T-helper 2 cell treated with Interferon-gamma antibody and Interleukin-4, amounts not matched to agents 5 μg/mL and 100 μg/mL, for 36 hours (primary cell): ENCODE measurements at places on chromosomes 6 and 20.
A peak's percentile ranks its signal among the peaks of the same experiment; 100 is the strongest.

GRCh38 chr20:47080365-47080764 lies 185.7 kb downstream of the EYA2 start:
- no peak for DNase-seq
- H3K36me3 ChIP-seq: no peaks in the 10 kb centered on the region
- H3K27me3 ChIP-seq: no peaks in the 10 kb centered on the region
- H3K4me1 ChIP-seq: no peaks in the 10 kb centered on the region

DNA sequence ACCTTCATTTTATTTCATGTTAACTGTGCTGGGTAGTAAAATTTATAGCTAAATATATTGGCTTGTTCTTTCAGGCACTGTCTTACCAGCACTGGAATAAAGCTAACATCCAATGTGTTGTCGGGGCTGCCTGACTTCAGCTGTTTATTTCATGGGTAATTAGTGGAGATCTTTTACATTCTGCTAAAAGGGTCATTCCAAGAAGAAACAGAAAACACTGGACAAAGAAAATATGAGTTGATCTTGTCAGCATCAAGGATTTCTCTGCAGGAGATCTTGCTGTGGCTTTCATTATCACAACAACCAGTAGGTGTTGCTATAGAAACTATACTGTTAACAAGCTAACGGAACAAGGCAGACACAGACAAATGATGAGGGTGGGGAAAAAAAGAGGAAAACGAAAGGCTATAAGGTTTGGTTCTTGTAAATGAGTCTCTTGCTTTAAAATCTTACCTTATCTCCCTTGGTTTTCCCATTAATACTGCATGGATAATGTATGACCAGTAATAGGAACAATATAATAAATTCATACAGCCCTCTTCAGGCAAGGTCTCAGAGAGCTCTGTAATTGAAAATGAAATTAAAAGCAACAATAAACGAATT lies 206.8 kb downstream of the SIM1 start:
- DNase-seq: no peak
- H3K27me3 ChIP-seq: peaks cover 2% of the 10 kb centered on the region
- H3K4me1 ChIP-seq: peaks cover 17% of the 10 kb centered on the region
- peak overlapping the region; percentile 53 for H3K27ac ChIP-seq
- H3K4me3 ChIP-seq: peak overlapping the region; percentile 64

DNA sequence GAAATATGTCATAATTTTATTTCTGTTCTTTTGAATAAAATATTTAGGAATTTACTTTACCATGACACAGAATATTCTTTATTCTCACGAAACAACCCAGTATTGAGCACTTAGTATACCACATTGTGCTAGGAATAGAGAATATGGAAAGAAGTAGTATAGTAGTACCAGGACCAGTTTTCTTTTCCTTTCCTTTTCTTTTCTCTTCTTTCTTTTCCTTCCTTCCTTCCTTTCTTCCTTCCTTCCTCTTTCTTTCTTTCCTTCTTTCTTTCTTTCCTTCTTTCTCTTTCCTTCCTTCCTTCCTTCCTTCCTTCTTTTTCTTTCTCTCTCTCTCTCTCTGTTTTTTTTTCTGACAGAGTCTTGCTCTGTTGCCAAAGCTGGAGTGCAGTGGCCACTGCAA lies 7.5 kb upstream of the PLCB4 start:
- no peak overlapping the region for H3K4me3 ChIP-seq
- DNase-seq: no peak
- H3K4me1 ChIP-seq: no peaks in the 10 kb centered on the region
- no peaks in the 10 kb centered on the region for H3K27me3 ChIP-seq

DNA sequence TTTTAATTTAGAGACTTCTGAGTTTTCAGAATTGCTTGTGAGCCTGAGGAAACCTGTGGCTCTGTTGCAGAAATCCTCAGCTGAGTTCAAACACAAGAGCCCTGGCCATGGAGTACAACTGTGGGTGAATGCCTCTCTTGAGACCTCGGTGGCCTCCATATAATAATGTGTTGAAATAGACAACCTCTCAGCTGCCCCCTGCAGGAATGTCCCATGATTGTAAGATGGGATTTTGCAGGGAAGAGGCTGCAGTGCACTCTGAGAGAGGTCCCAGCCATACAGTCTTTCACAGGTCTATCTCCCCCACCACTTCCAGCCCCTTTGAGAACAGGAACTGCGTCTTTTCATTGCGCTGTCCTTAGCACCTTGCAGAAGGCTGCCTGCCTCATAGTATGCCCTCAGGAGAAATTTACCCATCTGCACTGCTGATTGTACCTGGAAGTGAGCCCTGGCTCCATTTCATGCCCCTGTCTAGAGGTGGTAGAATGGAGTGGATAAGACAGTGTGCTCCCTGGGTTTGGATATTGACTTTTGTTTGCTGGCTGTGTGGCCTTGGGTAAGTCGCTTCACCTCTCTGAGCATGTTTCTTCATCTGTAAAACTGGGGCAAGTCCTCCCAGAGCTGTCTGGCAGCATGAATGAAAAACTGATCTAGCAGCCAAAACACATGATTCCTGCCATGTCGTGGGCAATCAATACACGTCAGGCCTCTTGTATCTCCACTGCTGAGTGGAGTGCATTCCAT lies 16.8 kb upstream of the CDH22 start:
- DNase-seq: no peak
- H3K36me3 ChIP-seq: no peaks in the 10 kb centered on the region
- peaks cover 2% of the 10 kb centered on the region for H3K27me3 ChIP-seq
- H3K27ac ChIP-seq: no peak overlapping the region
- H3K4me1 ChIP-seq: no peaks in the 10 kb centered on the region
- no peak overlapping the region for H3K4me3 ChIP-seq

GRCh38 chr6:70409216-70409615 lies 4.1 kb upstream of the FAM135A start:
- H3K4me3 ChIP-seq: no peak overlapping the region
- no peak for DNase-seq
- H3K36me3 ChIP-seq: peaks cover 1% of the 10 kb centered on the region
- no peak overlapping the region for H3K27ac ChIP-seq
- peaks cover 11% of the 10 kb centered on the region for H3K4me1 ChIP-seq

DNA sequence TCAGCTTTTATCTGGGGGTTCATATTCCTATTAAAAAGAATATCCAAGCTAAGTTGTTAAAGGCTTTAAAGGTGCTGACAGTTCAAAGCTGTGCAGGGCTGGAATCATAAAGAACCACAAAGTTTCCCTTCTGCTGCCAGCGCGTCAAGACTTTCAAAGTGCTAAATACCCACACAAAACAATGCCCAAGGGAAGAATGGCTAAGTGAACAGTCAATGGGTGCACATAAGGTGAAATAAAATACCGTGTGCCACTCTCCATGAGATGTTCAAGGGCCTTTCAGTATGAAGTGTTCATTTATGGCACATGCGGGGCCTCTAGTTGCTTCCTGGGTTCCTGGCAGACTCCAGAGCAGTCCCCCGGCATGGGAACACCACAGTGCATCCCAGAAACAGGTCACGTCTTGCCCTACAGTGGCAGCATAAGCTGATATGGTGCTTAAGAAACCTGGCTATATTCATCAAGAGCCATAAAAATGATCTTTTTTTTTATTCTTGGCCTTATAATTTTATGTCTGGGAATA lies 14.1 kb downstream of the TXNDC5 start:
- H3K27ac ChIP-seq: no peak overlapping the region
- H3K27me3 ChIP-seq: no peaks in the 10 kb centered on the region
- no peak for DNase-seq
- H3K4me1 ChIP-seq: peaks cover 2% of the 10 kb centered on the region

GRCh38 chr6:307065-307814 lies 15.0 kb downstream of the DUSP22 start:
- peaks cover 20% of the 10 kb centered on the region for H3K36me3 ChIP-seq
- peaks cover 6% of the 10 kb centered on the region for H3K4me1 ChIP-seq
- H3K4me3 ChIP-seq: no peak overlapping the region

- H3K36me3 ChIP-seq: peaks cover 32% of the 10 kb centered on the region
- peaks cover 34% of the 10 kb centered on the region for H3K4me1 ChIP-seq
- H3K4me3 ChIP-seq: no peak overlapping the region
- no peak overlapping the region for H3K27ac ChIP-seq
- no peak for DNase-seq
These were observed 17.8 kb downstream of the RARS2 start for GRCh38 chr6:87572021-87572420.

DNA sequence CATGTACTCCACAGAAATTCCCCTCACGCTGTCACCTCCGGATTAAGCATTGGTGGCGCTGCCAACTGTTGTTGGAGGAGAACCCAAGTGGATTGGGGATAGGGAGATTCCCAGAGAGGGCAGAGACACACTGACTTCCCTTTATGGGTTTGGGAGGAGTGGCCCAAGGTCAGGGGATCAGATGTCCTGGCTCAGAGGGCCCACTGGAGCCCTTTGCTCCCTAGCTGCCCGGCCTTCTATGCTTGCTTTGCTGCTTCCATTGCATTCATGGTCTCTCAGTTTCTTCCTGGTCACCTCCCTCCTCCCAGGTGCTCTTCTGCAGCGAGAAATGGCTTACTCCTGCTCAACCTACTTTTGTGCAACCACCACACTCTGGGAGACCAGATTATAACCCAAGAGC lies 14.3 kb downstream of the CUL9 start:
- peaks cover 16% of the 10 kb centered on the region for H3K36me3 ChIP-seq
- no peak overlapping the region for H3K27ac ChIP-seq
- H3K4me3 ChIP-seq: no peak overlapping the region

GRCh38 chr6:119894811-119895210 lies 545.2 kb upstream of the MAN1A1 start:
- H3K27me3 ChIP-seq: no peaks in the 10 kb centered on the region
- no peak overlapping the region for H3K4me3 ChIP-seq
- no peaks in the 10 kb centered on the region for H3K4me1 ChIP-seq
- H3K27ac ChIP-seq: no peak overlapping the region
- no peak for DNase-seq

- H3K4me3 ChIP-seq: no peak overlapping the region
- H3K36me3 ChIP-seq: no peaks in the 10 kb centered on the region
- H3K27ac ChIP-seq: no peak overlapping the region
- no peaks in the 10 kb centered on the region for H3K4me1 ChIP-seq
- DNase-seq: no peak
These were observed 277.5 kb upstream of the MAN1A1 start for GRCh38 chr6:119626884-119627619.

DNA sequence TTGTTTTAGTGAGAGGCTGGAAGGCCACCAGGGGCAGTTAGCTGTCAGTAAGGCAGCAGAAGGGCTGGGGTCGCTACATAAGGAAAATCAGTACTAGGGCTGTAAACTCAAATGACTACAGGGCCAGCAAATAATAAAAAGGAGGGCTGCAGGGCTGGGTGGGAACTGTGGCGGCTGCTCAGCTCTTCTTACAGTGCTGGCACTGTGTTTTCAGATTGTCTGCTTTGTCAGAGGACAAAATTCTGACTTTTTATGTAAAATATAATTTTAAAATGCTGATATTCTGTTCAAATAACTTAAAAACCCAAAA lies 23.2 kb downstream of the HLA-A start:
- H3K27ac ChIP-seq: peak overlapping the region; percentile 96
- H3K4me1 ChIP-seq: peaks cover 37% of the 10 kb centered on the region
- H3K27me3 ChIP-seq: no peaks in the 10 kb centered on the region
- peak overlapping the region; percentile 93 for H3K4me3 ChIP-seq

- DNase-seq: no peak
- no peaks in the 10 kb centered on the region for H3K36me3 ChIP-seq
- peaks cover 10% of the 10 kb centered on the region for H3K4me1 ChIP-seq
These were observed 23.5 kb downstream of the PLEKHG1 start for GRCh38 chr6:150622941-150623874.

GRCh38 chr6:31345026-31345730 lies 11.8 kb downstream of the HLA-B start:
- H3K4me1 ChIP-seq: no peaks in the 10 kb centered on the region
- DNase-seq: no peak
- peaks cover 29% of the 10 kb centered on the region for H3K27me3 ChIP-seq
- H3K4me3 ChIP-seq: no peak overlapping the region
- no peak overlapping the region for H3K27ac ChIP-seq
- peaks cover 3% of the 10 kb centered on the region for H3K36me3 ChIP-seq

DNA sequence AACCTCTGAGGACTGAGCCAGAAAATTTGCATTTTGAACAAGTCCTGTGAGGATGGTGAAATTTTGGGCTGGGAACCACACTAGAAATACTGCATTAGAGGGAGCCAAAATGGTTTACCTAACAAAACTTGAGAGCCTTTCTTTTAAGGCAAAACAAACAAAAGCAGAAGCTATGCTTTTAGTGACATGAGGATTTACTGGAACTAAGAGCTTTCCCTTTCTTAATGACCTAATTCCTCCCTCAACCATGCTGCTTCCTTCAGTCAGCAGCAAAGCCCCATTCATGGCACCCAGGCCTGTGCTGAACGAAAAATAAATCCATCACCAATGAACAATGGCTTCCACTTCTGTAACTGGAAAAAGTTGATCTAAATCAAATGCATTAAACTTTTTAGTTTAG lies 974.3 kb downstream of the HACE1 start:
- H3K4me1 ChIP-seq: no peaks in the 10 kb centered on the region
- no peak for DNase-seq

DNA sequence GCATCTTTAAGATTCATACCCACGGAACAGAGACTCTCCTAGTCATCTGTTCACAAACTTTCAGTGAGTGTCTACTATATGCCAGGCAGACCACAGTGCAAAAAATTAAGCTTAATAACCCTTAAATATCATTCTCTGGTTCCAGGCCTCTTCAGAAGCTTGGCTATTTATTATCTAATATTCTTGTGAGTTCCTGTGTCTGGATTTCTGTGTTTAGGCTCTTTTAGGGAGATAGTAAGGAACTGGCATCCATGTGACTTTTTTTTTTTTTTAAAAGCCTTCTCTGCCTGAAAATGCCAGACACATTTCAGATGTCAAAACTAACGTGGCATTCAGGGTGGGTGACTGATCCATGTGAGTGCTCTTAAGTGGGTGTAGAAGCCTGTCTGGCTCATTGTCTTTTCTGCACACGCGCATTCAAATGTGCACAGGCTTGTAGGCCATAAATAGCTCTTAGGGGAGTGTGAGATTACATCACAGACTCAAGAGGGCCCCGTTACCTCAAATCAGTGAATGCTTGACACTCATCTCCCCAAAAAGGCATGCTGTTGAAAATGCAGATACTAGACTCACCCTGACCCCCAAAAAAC lies 141.9 kb downstream of the GMPR start:
- no peak overlapping the region for H3K4me3 ChIP-seq
- DNase-seq: no peak
- H3K27me3 ChIP-seq: no peaks in the 10 kb centered on the region
- no peak overlapping the region for H3K27ac ChIP-seq
- peaks cover 4% of the 10 kb centered on the region for H3K36me3 ChIP-seq

DNA sequence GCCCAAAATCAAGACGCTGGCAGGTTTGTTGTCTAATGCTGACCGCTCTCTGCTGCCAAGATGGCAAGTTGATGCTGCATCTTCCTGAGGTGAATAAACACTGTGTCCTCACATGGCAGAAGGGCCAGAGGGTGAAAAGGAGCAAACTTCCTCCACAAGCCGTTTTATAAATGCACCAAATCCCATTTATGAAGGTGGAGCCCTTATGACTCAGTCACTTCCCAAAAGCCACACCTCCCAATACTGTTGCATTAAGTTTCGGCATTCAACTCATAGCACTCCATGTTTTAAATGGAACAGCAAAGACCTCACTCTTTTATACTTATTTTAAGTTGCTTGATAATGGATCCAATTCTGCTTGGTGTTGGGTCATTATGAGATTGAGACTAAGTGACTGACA lies 316.6 kb downstream of the RFPL4B start:
- no peak overlapping the region for H3K27ac ChIP-seq
- no peaks in the 10 kb centered on the region for H3K27me3 ChIP-seq
- H3K4me3 ChIP-seq: no peak overlapping the region
- no peak for DNase-seq
